Frontal cortex (tissue), 4 donors: ENCODE measurements at places on chromosomes 4 and X.

DNA sequence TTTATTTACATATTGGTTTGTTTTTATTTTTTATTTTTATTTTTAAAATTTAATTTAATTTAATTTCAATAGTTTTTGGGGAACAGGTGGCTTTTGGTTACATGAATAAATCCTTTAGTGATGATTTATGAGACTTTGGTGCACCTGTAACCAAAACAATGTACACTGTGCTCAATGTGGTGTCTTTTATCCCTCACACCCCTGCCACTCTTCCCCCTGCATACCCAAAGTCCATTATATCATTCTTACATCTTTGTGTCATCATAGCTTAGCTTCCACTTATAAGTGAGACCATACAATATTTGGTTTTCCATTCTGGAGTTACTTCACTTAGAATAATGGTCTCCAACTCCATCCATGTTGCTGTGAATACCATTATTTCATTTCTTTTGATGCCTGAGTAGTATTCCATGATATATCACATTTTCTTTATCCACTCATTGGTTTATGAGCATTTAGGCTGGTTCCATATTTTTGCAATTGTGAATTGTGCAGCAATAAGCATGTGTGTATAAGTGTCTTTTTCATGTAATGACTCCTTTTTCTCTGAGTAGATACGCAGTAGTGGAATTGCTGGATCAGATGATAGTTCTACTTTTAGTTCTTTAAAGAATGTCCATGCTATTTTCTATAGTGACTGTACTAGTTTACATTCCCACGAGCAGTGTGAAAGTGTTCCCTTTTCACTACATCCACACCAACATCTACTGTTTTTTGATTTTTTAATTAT, 157.1 kb downstream of the CPXCR1 start:
- DNase-seq, result no peak

- no peak for DNase-seq
These were observed 181.9 kb downstream of the CEP135 start for GRCh38 chr4:56130606-56131155.

- no peak for DNase-seq
These were observed 18.0 kb upstream of the FAM47E start for GRCh38 chr4:76233529-76233928.

GRCh38 chr4:122086338-122087065, 65.6 kb upstream of the BLTP1 start:
- DNase-seq, result no peak

DNA sequence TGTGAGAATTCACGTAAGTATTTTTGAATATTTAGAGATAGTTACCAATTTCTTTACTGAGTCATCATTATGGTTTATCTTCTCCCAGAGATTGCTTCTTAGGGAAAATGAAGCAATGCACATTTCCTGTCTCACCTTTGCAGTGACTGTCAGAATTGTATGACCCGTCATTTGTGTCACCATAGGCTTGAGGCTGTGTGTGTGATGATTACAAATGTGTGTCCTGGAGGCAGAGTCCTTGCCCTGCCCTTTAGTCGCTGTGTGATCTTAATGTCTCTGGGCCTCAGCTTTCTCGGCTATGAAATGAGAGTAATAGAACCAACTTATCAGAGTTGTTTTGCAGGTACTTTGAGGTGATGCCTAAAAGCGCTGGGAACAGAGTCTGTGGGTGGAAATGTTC, 13.9 kb downstream of the HCCS start:
- no peak for DNase-seq

DNA sequence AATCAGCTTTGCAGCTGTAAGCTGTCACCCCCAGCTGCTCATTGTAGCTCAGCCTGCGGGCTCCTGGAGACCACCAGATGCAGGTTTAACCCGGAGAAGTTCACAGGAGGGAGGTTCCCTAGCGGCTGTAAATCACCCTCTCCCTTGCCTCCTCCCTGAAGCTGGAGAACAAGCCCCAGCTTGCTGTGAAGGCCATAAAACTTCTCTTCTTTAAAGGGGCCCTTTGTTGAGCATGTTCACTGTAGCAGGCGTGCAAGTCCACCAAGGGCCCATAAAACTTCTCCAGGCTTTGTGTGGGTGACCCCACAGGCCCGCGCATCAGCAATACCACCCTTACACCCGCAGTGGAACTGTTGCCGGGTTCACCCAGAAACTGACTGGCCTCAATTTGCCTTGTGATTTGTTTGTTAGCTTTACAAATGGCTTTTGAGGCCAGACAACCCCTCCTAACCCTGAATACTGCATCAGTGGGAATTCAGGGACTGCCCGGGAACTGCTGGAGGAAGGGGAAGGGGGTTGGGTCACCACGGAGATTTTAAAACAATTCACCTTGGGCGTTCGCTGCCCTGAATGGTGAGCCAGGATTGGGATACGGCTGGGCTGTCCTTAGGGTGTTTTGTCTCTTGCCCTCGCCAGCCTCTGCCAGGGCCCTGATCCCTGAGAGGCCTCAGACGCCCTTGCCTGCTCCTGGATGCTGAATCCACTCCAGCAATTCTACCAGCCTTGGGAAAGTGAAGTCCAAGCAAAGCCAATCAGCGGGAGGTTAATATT, 49.5 kb upstream of the ATP6AP2 start:
- DNase-seq, result no peak

DNA sequence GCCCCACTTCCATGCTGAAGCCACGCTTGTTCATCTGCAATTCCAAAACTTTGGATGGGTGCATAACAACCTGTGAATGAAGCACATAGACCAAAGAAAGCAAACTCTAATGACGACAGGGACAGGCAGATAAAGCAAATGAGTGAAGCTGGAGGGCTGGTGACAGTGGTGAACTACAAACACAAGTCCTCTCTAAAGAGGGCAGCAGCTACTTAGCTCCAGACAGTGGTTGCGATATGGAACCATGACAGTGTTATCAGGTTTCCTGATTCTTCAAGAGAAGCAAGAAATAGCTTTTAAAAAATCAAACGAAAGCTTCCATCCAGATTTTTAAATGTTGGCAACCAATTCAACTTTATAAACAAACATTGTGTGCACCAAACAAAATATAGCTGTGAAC, 23.8 kb downstream of the NOX1 start:
- no peak for DNase-seq

GRCh38 chr4:81746071-81746470, 274.4 kb upstream of the RASGEF1B start:
- no peak for DNase-seq

DNA sequence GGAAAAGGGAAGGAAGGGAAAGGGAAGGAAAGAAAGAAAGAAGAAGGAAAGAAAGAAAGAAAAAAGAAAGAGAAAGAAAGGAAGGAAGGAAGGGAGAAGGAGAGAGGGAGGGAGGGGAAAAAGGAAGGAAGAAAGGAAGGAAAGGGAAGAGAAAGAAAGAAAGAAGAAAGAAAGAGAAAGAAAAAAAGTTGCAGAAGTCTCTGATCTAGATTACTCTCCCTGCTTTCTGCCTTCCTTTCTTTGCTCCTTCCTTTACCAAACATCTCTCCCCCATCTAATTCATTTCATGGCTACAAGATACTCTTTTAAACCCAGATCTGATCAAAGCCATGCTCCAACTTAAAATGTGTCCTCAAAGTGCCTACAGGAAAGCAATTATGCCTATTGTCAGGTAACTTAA, 148.6 kb downstream of the KIT start:
- no peak for DNase-seq

DNA sequence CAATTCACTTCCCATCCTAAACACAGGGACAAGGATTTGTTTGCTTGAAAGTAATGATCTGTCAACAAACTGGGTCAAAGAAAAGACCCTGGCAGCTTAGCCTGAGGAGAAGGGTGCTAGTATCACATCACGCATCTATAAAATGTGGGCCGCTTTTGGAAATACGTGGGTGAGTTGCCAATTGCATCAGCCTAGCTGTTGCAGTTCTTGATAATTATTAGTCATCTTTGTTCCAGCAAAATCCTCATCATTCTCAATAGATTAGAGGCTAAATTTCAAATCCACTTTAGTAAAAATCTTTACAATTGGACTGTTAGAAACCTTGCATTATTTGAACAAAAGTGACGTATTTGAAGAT, 33.6 kb upstream of the TAPT1 start:
- DNase-seq, result no peak

- no peak for DNase-seq
These were observed 82.9 kb upstream of the EXOC1L start for GRCh38 chr4:55736605-55737183.

GRCh38 chr4:125624951-125625350, 310.2 kb downstream of the FAT4 start:
- DNase-seq, result no peak

DNA sequence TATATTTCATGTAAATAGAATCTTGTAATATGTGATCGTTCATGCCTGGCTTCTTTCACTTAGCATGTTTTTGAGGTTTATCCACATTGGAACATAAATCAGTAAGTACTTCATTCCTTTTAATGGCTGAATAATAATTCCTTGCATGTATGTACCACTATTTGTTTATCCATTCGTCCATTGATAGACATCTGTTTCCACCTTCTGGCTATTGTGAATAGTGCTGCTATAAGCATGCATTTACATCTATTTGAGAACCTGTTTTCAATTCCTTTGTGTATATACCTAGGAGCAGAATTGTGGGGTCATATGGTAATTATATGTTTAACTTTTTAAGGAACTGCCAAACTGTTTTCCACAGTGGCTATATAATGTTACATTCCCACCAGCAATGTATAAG, 356.7 kb upstream of the DIPK2B start:
- no peak for DNase-seq

DNA sequence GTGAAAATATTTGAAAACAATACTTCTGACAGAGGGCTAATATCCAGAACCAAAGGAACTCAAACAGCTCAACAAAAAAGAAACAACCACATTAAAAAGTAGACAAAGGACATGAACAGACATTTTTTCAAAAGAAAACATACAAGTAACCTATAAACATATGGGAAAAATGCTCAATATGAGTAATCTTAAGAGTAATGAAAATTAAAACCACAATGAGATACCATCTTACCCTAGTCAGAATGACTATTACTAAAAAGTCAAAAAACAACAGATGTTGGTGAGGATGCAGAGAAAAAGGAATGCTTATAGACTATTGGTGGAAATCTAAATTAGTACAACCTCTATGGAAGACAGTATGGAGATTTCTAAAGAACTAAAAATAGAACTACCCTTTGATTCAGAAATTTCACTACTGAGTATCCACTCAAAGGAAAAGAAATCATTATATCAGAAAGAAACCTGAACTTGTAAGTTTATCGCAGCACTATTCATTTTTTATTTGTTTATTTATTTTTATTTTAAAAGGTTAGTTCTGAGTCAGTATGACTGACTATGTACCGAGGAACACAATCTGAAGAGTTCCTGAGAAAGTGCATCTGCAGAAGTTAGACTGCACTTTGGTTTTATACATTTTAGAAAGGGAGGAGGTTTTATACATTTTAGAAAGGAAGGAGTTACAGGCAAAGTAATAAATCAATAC, 231.3 kb downstream of the INPP4B start:
- no peak for DNase-seq

DNA sequence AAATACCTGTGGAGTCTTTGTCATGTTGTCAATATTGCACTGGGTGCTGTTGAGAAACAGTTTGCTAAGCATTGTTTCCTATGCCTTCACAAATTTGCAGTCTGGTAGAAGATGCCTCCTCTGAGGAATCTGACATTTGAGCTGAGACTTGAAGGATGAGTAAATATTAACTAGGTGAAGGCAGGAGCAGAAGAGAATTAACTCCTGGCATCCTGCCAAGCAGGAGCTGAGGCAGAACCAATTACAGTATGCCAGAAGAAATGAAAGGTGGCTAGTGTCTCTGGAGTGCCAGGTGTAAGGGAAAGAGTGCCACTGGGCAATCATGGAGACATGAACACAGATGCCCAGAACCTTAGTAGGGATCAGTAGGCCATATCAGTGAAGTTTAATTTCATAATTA, 1778.2 kb upstream of the PCDH10 start:
- DNase-seq, result no peak

GRCh38 chrX:97938706-97939105, 1055.0 kb downstream of the RPA4 start:
- no peak for DNase-seq

- no peak for DNase-seq
These were observed 23.2 kb downstream of the CXorf58 start for GRCh38 chrX:23930894-23931604.

- DNase-seq, result no peak
These were observed 128.7 kb upstream of the GALNT7 start for GRCh38 chr4:173039617-173040577.

DNA sequence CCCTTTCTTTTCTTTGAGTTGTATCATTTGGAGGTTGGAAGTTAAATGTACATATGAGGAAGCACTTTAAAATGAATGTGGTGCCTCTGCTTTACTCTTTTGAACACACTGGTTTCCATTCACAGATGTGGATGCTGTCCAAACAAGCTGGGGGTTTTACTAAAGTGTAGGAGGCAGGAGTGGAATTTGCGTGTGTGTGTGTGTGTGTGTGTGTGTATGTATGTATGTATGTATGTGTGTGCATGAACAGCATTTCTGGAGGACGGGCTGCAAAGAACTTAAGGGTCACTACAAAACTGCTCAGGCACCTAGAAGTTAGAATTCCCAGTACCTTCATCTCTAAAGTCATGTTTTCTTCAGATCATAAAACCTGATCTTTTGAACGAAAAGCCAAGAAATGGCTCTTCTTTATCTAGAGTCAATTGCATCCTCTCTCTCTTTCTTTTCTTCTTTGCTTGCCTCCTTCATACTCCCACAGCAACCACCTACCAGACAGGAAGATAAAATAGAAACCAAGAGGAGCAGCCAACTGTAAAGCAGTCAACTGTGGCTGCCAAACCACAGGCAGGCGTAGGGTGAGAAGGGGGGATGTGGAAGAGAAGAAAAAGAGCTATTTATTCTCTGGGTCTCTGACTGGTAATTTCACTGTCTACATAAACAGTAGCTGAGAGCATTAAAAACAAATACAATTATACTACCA, 177.0 kb upstream of the RASGEF1B start:
- no peak for DNase-seq

GRCh38 chr4:98501383-98501782, 157.0 kb downstream of the TSPAN5 start:
- DNase-seq, result no peak

- no peak for DNase-seq
These were observed 101.1 kb downstream of the ATP8A1 start for GRCh38 chr4:42555828-42556227.

GRCh38 chr4:4572821-4573220, 31.0 kb upstream of the STX18 start:
- DNase-seq, result no peak

DNA sequence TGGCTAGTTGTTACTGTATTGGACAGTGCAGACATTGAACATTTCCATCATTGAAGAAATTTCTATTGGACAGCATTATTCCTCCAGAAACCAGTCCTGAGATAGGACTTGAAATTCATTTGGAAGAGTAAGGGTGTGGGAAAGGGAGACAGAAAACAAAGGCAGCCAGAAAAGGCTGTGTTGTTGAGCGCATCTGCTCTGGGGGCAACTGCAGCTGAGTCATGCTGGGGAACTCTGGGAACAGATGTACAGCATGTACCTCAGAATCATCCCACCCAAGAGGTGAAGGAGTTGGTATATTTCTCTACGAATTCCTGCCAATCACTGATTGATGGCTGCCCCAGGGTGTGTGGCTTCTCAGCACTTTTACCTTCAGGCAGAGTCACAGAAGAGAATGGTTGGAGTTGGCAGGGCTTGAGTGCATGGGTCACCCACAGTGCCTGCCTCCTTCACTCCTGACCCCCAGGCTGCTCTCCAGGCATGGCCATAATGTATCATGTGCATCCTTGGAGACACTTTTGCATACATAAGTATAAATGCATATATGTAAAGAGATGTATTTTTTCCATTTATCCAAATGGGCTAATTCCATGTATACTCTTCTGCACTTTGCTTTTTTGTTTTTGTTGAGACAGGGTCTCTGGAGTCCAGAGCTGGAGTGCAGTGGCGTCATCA, 39.4 kb downstream of the GEMIN8 start:
- peak; percentile 5 for DNase-seq
